Right cardiac atrium (tissue), 5 donors: ENCODE measurements at places on chromosomes 16 and 17. TPM values are rescaled to one million over a fixed set of nuclear protein-coding genes. Genes with fewer than 3 reads are reported as not detected.

GRCh38 chr16:13453938-13454553, 465.9 kb upstream of the ERCC4 start:
- no peak for DNase-seq

Gene RAB26
- total RNA-seq = 0.89 TPM

- peak; percentile 93 for DNase-seq
Measured at GRCh38 chr17:60139438-60140285, 10.1 kb upstream of the CA4 start.

Gene SALL1
- total RNA-seq = 5.4 TPM

DNA sequence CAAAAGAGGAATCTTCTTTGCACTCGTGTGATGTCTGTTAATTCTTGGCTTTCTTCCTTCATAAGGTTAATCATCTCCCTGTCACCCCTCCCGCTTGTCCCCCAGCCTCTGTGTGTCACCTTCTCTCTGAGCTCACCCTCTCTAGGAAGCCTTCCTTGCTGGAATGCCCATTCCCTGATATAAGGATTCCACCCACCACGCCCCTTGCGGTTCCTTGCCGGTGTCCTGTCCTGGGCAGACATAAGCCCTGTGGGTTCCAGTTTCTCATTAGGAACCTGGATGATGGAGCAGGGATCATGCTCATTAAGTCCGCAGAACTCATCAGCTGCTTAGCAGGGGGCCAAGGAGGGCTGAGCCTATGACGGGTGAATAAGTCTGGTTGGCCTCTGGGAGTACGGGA, 559.3 kb downstream of the MAF start:
- no peak for DNase-seq

DNA sequence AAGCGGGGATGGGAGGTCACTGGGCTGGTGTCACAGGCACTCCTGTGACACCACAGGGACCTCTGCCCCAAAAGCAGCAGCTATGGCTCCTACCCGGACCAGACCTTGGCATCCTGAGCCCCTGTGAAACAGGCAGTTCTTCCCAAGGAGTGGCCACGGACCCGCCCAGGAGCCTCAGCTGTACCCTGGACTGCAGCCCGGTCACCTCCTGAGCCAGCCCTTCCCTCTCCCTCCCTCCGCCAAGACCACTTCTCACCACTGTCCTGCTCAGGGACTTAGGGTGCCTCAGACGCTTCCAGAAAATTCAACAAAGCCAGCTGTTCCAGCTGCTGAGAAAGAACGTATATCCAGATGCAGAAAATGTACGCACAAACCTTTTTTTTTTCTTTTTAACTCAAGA, 13.9 kb upstream of the NCBP3 start:
- peak; percentile 59 for DNase-seq

- no peak for DNase-seq
Measured at GRCh38 chr16:8816967-8817655, 19.5 kb downstream of the PMM2 start.

DNA sequence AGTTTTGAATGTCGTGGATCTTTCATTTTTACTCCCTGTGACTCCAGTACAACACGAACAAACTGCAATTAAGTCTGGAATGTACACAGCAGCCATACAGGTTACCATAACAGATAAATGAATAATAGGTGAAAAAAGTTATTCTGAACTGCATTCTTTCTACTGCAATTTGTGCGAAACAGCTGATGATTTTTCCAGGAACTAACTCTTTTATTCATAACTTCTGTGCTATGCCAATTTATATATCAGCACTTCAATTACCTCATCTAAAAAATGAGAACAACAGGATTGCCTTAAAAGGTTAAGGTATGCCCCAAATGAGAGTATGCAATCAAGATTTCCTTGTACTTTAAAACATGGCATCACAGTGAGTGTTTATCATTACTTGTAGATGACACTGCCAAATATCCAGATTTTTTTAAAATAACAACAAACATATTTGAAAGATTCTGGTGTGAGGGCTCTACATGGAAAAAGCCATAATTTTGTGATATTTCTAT, 238.9 kb downstream of the CDH8 start:
- no peak for DNase-seq

DNA sequence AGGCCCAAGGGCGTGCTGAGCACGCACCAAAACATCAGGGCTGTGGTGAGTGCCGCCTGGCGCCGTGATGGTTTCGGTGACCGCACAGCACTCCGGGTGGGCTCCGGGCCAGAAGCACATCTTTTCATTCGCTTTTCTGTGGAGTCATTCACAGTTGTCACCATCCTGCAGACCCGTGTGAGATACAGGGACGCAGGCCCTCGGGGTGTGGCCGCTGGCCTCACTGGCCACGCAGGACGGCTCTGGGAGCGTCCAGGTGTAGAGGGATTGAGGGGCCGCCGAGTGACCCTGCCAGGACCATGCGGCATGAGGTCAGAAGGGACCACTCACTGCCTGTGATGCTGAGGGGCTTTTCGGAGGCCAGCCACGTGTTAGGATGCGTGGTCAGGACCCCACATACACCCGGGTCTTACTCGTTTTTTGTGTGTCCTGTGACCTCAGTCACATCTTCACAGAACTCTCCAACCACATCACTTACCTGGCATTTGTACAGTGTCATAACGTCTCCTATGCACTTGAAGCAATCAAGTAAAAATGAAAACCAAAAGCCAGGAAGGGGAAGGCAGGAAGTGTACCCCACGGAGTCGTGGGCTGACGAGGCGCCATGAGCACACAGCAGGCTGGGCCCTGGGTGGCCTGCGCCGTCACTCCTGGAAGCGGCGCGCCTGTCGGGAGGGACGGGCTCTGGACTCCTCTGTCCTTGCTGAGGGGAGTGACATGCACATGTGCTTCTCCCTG, 7.8 kb downstream of the ACSF3 start:
- DNase-seq = peak; percentile 30

DNA sequence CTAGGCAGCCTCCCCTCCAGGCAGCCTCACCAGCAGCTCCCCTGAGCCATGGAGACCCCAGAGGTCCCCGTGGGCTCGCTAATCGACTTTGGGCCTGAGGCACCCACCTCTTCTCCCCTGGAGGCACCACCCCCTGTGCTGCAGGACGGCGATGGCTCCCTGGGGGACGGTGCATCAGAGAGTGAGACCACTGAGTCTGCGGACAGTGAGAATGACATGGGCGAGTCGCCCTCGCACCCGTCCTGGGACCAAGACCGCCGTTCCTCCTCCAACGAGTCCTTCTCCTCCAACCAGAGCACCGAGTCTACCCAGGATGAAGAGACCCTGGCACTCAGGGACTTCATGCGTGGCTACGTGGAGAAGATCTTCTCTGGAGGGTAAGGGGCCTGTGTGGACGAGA, 39.4 kb downstream of the KIAA0513 start:
- peak; percentile 16 for DNase-seq

- no peak for DNase-seq
Measured at GRCh38 chr17:72903522-72903921, 189.0 kb downstream of the SLC39A11 start.

Gene CCL1
- not detected for total RNA-seq

Gene ZNF205
- 8.5 TPM for total RNA-seq

Gene TOM1L1
- 9.0 TPM for total RNA-seq

Gene KRTAP4-9
- not detected for total RNA-seq

Gene STX8
- 67.3 TPM for total RNA-seq

GRCh38 chr17:57915985-57916757, 39.0 kb downstream of the CUEDC1 start:
- peak; percentile 54 for DNase-seq

Gene CACNG5
- total RNA-seq = not detected

DNA sequence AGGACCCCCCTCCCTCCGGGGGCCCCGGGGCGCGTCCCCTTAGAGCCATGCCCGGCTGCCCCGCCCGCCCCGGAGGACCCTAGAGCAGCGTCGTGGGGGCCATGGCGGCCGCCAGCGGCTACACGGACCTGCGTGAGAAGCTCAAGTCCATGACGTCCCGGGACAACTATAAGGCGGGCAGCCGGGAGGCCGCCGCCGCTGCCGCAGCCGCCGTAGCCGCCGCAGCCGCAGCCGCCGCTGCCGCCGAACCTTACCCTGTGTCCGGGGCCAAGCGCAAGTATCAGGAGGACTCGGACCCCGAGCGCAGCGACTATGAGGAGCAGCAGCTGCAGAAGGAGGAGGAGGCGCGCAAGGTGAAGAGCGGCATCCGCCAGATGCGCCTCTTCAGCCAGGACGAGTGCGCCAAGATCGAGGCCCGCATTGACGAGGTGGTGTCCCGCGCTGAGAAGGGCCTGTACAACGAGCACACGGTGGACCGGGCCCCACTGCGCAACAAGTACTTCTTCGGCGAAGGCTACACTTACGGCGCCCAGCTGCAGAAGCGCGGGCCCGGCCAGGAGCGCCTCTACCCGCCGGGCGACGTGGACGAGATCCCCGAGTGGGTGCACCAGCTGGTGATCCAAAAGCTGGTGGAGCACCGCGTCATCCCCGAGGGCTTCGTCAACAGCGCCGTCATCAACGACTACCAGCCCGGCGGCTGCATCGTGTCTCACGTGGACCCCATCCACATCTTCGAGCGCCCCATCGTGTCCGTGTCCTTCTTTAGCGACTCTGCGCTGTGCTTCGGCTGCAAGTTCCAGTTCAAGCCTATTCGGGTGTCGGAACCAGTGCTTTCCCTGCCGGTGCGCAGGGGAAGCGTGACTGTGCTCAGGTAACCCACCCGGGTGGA, 759 bp downstream of the ALKBH5 start:
- DNase-seq = peak; percentile 82

Gene TMED6
- not detected for total RNA-seq

DNA sequence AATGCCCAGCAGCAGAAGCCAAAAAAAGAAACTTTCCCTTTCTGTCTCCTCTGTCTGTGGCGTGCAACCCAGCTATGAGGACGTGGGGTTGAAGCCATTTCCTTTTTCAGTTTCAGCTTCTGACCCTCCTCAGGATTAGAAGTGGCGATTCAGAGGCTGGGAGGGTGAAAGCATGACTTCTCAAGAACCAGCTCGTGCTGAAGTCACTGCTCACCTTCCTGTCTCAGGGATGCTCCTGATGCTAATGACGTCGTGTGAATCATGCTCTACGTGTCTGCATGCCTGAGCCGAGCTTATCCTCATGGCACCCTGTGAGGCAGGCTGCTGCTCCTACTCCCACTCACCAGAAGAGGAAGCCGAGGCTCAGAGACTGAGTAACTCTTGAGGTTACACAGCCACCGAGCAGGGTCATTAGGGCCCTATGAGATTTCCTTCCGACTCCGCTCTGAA, 5.7 kb upstream of the LPO start:
- no peak for DNase-seq

DNA sequence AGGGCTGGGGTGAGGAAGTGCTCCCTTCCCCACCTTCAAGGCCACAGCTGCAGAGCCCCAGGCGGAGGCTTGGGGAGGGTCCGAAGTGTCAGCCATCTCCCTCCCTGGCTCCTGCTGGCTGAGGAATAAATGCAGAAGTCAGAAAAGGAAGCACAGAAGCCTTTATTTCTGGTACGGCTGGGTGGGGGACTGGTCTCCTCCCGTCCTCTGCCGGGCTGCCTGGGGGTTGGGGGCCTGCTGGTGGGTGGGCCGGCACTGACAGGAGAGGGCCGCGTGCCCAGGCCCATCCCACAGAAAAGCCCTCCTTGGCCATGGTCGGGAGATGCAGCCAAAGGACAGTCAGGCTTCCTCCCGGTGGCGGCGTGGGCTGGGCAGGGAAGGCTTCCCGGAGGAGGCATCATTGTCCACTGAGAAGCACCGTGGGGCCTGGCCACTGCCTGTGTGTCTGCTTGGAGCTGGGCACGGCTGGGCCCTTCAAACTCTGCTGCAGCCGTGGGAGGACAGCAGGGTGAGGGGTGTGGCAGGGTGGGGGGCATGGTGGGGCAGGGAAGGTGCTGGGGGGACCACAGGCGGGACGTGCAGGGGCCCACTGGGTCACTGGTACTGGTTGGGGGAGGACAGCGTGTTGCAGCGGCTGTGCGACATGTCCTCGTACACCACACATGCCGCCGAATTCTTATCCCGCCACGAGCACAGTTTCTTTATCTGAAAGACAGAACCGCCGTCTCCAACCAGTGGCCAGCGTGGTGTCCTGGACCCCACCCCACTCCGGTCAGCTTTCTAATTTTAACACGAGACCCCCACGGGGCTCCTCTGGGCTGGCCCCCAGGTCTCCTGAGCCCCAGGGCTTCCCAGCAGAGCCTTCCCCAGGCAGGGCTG, 2.4 kb downstream of the CD7 start:
- no peak for DNase-seq

Gene HID1
- total RNA-seq = 6.5 TPM

Gene PDIA2
- total RNA-seq = 10.0 TPM

GRCh38 chr17:40480501-40481003, 20.9 kb downstream of the TNS4 start:
- DNase-seq = peak; percentile 73

DNA sequence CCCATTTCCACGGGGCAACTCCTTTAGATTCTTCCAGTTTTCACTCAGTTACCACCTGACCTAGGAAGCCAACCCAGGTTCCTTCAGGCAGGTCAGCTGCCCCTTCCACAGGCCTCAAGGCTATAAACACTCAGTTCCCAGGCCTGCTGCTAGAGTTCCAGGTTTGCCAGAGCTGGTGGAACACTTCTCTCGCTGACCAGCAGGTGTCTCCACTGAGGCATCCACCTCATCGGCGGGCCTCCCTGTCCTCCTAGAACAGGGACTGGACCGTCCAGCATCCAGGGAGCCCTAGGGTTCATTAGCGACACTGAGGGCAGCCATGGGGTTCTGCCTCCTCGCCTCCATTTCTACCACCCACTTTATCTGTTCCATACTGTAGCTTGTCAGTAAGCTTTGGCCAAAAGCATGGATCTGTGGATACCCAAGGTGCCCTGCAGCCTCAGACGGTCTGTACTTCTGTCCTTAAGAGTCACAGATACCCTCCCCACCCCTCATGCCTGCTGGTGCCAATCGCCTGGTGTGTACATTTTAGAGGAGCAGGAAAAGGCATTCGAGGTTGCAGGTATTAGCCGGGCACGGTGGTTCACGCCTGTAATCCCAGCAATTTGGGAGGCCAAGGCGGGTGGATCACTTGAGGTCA, 29.0 kb downstream of the PIMREG start:
- peak; percentile 71 for DNase-seq

DNA sequence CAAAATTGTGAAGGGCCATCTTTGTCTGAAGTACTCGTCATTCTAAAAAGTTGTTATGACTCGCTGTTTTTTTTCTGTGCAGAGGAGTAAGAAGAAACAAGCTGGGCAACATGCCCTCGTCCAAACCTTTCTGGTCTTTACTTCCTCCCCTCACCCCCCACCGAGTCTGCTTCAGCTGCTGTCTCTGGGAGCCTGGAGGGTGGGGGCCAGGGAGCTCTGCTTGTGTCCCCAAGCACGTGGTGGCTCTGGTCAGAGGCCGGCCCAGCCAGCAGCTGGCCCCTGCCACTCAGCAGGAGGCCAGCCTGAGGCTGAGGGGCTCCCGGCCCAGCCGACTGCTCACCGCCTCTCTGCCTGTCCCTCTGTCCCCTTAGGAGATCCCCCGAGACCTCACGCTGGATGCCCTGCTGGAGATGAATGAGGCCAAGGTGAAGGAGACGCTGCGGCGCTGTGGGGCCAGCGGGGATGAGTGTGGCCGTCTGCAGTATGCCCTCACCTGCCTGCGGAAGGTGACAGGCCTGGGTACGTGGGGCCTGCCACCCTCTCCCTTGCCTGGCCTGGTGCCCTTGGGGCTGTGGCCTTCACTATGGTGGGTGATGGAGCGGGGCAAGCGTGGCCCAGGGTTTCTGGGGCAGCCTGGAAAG, 53.7 kb upstream of the LGALS9 start:
- no peak for DNase-seq

Gene SCN4A
- total RNA-seq = 5.8 TPM

GRCh38 chr17:82058230-82058854, 6.6 kb downstream of the GPS1 start:
- no peak for DNase-seq

GRCh38 chr17:38958756-38959155, 8.4 kb downstream of the FBXO47 start:
- DNase-seq = no peak
